Amniotic stem cell (primary cell): ENCODE measurements at places on chromosomes 7 and 10.

DNA sequence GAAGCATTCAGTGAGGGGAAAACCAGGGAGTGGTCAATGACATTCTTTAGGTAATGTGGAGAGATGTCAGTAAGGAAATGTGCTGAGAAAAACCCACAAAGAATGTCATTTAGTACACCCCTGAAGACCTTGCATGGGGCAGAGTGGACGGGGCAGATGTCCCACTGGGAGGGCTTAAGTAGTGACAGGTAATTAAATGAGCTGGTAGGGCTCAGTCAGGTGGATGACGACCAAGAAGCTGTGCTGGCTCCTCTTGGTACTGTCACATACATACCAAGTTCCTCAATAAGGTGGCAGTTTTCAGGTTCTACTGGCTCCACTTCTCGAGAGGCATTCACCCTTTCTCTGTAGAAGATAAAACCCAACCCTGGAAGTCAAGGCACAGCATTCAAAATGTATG is 1.8 kb downstream of the PON3 start:
- DNase-seq = no peak

DNA sequence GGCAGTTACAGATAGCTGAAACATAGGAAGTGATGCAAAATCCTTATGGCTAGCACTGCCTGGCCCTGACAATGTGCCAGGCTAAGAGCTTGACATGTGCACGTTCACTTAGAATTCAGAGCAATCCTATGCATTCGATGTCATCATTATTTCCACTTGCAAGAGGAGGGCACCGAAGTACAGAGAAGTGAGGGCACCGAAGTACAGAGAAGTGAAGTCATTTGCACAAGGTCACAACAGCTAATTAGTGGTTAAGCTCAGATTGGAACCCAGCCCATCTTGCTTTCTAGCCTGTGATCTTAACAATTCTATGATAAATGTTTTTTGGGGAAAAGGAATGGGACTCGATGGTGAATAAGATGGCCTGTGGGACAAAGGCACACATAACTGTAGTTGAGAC is 73.4 kb downstream of the ARHGAP22 start:
- DNase-seq = no peak

GRCh38 chr7:47514818-47515217 is 67.1 kb downstream of the TNS3 start:
- DNase-seq = no peak

GRCh38 chr7:47600199-47601118 is 18.5 kb upstream of the TNS3 start:
- DNase-seq = no peak

GRCh38 chr10:61223576-61223975 is 229.6 kb downstream of the TMEM26 start:
- DNase-seq = no peak

- DNase-seq = no peak
These were observed 106.1 kb downstream of the CHN2 start for GRCh38 chr7:29300649-29301048.

DNA sequence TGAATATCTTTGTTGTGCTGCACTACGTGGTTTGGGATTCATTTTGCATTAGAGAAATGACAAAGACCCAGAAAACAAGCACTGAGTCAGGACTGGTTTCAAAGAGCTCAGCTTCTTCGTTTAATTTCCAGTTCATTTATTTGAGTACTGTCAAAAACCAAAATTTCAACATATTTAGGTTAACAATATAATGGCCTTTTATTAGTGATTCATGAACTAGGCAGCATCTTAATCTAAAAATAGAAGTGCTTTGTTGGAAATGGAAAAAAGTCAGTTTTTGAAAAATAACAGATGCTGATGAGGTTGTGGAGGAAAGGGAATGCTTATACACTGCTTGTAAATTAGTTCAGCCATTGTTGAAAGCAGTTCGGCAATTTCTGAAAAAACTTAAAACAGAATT is 856.4 kb downstream of the LRMDA start:
- DNase-seq = no peak

GRCh38 chr10:88553116-88553752 is 29.9 kb downstream of the RNLS start:
- peak; percentile 62 for DNase-seq

DNA sequence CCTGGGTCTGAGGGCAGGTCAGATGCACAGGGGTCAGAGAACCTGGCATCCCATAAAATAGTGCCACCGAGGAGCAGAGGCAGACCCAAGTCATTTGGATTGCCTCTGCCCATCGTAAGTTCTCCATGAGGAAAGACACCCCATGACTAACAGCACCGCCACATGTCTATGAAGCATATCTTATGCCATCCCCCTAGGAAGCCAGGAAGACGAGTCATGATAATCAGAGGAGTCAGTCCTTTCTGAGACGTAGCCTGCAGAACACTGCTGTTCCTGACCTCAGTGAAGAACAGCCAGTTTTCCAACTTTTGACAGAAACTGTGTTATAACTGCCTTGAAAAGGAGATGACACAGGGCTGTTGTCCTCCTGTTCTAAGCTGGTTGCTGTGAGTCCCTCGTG is 51.2 kb downstream of the INSYN2A start:
- DNase-seq = no peak

- no peak for DNase-seq
These were observed 132.2 kb downstream of the TCERG1L start for GRCh38 chr10:131179361-131179760.

DNA sequence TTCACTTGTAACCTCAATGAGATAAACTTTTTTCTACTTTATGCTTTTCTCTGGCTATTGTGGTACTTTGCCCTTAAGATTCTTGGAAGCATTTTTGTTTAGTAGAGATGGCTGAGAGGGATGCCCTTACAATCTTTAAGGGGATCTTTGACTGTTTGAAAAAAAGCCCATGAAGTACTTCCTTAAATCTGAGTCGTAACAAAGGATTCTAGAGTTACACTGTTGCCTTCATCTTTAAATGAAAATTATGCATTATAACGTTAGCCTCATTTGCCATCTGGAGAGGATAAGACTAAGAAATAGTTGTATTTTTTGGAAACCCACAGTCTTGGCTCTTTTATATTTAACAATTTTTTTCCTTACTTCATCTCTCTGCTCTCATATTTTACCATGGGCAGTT is 37.8 kb upstream of the FZD1 start:
- no peak for DNase-seq

GRCh38 chr7:104979167-104979841 is 34.7 kb upstream of the KMT2E start:
- no peak for DNase-seq

DNA sequence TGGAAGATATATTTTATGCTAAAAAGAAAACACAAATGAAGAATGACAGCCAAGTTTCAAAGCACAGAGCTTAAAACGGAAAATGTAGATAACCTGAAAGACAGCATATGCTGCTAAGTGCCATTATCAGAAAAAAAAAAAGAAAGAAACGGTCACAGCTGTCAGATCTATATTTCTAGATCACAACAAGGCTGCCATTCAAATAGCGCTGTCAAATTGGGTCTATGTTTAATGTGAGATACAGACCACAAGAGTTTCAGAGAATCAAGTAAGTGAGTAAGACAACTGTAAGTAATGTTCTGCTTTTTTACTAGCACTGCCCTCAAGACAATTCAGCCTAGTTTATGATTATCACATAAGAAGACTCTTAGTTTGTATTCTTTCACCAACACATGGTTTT is 66.1 kb upstream of the RNF148 start:
- no peak for DNase-seq

DNA sequence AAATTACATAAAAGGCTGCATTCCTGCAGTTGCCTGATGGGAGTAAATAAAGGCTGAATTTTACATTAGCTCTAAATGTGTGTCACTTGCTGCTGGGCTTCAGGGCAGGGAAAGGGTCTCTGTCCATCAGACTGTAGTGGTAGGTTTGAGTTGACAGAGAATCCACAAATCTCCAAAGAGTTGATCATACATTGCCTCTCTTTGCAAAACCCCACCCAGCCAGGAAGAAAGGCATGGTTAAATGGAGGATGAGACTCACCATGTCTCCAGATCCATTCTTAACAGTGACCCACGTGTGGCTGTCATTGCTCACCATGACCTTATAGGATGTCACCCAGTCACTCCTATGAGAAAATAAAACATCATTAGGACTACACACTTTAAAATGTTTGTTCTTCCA is 92.8 kb downstream of the CPXM2 start:
- no peak for DNase-seq

DNA sequence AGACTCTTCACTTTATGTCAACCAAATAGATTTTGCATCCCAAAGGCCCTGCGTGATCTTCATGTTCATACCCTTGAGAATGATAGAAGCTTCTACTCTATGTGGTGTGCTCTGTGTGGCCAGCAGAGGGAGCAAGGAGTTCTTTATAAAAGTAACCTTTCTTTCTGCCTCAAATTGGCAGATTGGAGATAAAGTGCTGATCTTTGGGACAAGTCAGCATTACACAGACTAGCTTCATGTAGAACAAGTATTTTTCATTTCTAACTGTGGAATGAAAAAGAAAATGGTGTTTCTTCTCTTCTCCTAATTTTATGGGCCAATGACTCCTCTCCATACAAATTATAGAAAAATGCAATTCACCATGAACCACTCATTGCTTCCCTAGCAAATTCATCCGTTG is 1214.1 kb downstream of the SORCS1 start:
- peak; percentile 15 for DNase-seq

GRCh38 chr10:123682477-123682876 is 16.3 kb downstream of the GPR26 start:
- DNase-seq = no peak

- no peak for DNase-seq
These were observed 30.0 kb downstream of the LAMB1 start for GRCh38 chr7:107972941-107973376.

DNA sequence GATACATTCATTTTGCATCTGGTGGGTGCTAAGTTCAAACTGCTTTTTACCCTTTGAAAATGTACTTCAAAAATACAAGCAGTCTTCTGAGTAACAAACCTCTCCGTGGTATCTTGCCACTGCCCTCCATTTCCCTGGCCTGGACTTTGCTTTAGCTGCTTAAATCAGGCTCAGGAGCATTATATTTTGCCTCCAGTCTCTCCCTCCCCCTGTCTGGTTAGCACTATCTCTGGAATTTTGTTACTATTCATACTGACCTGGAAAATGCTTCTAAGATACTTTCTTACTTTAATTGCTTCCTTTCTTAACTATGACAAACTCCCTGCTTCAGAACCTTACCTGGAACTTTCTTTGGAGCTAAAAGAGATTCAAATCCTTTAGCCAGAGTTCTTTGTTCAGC is 369.8 kb downstream of the GFRA1 start:
- DNase-seq = no peak

DNA sequence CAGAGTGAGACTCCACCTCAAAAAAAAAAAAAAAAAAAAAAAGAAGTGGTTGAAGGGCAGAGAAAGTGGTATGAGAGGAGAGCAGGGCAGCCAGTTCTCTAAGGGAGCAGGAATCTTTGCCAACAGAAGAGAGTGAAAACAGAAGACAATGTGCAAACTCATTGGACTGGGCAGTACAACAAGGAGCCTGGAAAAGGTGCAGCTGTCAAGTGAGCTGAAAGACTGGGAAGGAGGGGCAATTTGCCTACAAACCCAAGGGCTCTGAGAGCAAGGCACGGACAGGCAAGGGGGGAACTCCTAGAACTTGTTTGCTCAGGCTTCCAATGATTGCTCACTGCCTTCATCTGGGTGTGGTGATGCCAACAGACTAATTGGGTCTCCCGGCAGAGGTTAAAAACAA is 9.5 kb downstream of the ACTR1A start:
- DNase-seq = no peak

GRCh38 chr10:52682766-52683165 is 89.8 kb downstream of the MBL2 start:
- DNase-seq = no peak

GRCh38 chr10:119481781-119482426 is 60.6 kb downstream of the RGS10 start:
- no peak for DNase-seq

- no peak for DNase-seq
These were observed 102.7 kb downstream of the PDGFA start for GRCh38 chr7:416761-417624.

DNA sequence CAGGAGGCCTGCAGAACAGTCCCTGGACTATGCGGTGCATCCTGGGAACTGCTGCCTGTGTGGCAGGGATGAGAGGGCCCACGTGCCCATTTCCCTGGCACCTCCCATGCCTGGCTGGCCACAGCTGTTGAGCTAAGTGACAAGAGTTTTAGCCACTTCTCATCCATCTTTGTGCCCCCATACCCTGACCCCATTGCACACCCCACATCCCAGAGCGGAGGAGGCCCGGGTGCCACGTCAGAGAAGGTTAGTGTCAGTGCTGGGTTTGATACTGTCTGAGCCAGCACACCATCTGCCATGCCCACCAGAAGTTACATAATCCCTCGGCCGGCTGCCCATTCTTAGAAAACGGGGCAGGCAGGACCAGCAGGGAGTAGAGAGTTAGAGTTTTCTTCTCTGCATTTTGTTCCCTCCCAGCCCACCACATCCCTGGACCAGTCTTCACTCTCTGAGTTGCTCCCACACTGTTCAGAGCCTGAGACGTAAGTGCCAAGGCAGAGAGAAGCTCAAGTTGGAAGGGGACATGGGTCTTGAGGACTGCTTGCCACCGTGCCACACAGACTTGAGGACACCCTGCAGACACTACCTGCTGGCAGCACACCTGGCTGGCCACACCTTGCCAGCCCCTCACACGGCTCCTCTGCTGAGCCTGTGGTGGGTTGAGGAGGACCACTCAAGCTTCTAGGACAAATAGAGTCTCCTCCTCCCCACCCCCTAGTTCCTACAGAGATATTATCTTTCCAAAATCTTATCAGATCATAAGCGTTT is 13.1 kb downstream of the UNC5B start:
- no peak for DNase-seq

- no peak for DNase-seq
These were observed 462.1 kb upstream of the GALNT17 start for GRCh38 chr7:70669854-70670253.

DNA sequence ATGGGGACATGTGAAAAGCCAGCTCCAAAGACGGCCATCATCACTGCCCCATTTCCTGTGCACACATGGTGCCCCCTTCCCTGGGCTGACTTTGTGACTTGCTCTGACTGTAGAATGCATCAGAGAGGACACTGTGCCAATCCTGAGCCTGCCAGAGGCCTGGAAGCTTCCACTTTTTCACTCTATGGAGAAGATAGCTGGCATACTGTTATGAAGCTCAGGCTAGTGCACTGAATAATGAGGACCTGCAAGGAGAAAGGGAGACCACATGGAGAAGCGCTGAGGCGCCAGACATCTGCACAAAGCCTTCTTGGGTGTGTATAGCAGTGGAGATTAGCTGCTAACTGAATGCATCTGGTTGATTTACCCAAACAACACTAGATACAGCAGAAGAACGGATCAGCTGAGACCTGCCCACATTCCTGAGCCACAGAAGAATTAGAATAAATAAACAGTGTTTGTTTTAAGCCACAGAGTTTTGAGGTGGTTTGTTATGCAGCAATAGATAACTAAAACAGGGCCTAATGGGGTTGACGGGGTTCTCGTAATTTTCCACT is 58.9 kb upstream of the C10orf90 start:
- DNase-seq = no peak

DNA sequence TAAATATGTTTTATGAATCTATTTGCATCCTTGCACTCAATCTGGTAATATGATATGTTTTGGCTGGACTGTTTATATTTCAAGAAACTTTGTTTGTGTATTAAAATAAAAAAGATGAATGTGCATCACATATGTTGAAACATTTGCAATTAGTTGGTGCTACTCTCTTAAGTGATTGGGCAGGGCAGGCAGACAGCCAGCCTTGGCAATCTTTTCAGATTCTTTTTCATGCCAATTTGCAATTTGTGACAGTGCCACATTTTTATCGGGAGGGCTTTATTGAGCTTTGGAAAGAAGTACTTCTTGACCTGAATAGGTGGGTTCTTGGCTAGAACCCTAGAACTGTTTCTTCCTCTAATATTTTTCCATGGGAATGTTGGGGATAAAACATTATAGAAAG is 152.2 kb downstream of the NXPH1 start:
- no peak for DNase-seq
